Caudate nucleus (tissue), 63 donors: ENCODE measurements at places on chromosomes 13 and 19.
A peak's percentile ranks its signal among the peaks of the same experiment; 100 is the strongest.

DNA sequence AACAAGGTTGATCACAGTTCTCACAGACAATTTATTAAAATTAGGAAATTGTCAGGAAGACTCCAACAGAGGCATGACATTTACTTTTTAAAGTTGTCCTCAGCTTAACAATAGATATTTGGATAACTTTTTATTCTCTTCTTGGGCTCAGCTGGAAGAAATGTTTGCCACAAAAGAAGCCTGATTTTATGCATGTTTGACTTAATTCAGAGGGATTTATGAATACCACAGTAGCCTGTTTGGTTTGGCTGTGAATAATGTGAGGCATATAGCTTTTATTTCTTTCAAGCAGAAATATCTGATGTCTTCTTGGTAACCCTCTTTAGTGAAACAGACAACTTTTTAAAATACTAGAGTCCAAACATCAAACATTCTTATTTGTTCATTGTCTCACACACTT is 1464.5 kb upstream of the SLC10A2 start:
- DNase-seq = no peak

DNA sequence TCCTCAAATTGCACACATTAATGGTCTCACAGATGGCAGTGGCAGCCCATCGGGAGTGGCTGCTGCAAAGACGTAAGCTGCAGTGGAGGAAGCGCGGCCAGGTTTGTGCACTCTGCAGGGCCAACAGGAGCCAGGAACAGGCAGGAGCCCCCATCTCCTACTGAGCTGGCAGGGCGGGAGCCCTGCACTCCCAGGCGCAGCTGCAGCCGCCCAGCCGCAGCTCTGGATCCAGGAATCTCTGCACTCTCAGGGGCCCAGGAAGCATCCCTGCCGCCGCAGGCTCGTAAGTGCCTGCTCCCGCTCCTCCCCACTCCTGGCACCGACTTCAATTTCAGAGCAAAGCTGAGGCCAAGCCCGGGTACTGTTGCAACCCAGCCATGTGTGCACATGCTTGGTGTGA is 37.5 kb downstream of the ANKRD27 start:
- DNase-seq = no peak

DNA sequence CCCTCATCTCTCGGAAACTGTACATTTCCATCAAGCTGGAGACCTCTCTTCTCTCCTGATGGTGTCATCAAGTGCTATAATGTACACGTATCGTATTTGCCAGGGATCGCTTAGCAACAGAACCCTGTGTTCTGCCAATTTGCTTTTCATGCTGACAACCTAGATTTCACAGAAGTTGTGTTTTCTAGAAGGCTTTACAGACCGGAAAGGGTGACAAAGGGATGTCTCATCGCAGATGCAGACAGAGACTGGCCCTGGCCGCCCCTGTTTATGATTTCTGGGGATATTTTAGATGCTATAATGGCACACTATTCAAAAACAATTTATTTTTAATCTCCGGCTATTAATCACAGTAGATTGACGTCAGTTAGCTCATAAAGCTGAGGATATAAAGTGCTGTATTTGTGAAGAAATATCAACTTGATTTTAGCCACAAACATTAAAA is 291.4 kb downstream of the IRS2 start:
- no peak for DNase-seq

DNA sequence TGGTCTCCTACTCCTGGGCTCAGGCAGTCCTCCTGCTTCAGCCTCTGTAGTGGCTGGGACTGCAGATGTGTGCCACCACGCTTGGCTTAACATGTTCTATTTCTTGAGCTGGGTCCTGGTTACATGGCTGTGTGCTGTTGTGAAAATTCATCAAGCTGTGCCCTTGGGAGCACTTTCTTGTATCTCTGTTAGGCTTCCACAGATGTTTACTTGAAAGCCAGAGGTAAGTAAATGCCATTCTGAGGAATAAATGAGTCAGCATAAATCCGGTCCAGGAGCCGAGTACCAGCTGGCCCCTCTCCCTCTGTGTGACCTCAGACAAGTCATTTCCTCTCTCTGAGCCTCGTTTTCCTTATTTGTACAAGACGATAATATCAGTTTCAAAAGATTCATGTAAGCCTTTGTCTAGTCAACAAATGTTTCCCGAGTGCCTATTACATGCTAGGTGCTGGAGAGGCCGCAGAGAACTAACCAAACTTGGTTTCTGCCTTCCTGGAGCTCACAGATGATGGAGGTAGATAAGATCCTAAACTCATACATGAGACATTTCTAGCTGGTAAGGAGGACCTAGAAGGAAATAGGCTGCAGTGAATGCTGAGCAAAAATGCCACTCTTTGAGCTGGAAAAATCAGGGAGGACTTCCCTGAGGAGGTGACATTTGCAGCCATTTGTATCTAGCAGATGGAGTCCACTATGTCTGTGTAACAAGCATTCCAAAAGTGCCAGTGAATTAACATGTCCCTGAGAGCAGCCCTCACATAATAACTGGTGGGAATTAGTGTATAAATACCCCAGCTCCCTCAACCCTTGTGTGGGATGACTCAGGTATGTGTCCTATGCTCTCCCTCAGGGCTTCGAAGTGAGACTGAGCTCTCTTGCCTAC is 2.7 kb upstream of the RASAL3 start:
- DNase-seq = no peak

- no peak for DNase-seq
Measured at GRCh38 chr19:33578697-33579096, 43.1 kb upstream of the CHST8 start.

- DNase-seq = no peak
Measured at GRCh38 chr13:66803808-66804456, 426.2 kb downstream of the PCDH9 start.

DNA sequence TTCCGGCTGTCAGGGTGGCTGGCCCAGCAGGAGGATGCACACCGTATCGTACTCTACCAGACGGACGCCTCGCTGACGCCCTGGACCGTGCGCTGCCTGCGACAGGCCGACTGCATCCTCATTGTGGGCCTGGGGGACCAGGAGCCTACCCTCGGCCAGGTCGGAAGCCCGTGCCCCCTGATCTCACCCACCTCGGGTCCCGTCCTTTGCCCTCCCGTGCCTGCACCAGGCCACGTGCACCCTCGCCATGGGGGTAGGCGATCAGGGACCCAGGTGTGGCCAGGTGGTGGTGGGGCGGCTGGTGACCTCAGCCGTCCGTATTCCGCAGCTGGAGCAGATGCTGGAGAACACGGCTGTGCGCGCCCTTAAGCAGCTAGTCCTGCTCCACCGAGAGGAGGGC is 19.0 kb downstream of the PNPLA6 start:
- no peak for DNase-seq

GRCh38 chr19:50607874-50608785 is 31.6 kb downstream of the SYT3 start:
- DNase-seq = peak; percentile 96

- no peak for DNase-seq
Measured at GRCh38 chr13:64778002-64778401, 2452.1 kb downstream of the PCDH9 start.

DNA sequence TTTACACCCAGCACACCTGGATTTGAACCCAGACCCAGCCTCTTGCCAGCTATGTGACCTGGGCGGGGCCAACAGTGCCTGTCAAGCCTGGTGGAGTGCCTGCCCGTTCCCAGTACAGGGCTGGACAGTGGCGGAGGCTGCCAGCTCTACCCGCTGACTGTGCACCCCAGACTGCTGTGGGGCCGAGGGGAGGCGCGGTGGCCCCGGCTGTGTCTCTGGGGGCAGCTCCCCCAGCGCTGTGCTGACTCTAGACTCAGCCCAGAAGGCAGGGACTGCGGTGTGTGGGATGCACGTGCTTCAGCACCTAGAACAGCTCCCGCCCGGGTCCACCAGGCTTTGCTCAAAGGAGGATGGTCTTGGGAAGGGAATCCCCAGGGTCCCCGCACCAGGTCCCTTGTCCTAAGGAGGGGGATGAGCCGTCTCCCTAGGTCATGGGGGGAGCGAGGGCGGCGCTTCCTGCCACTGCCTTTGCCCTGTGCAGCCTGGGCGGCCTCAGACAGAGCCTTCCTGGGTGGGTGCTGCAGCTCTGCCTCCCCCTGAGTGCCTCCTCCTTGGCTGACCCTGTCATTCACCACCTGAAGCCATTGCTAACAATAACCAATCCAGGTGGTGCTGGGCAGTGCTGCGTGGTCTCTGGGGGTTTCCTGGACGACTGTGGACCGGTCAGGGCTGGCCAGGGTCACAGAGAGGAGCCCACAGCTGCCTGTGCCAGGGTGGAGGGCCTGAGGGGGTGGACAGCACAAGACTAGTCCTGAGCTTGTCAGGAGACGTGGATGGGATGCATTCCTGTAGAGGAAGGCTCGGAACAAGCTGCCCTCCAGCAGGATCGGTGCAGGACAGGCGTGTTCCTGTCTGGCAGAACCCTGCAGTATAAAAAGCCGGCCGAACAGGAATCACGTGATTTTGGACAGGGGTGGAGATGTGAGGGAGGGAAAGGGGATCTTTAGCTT is 18.6 kb downstream of the TMEM255B start:
- DNase-seq = no peak

DNA sequence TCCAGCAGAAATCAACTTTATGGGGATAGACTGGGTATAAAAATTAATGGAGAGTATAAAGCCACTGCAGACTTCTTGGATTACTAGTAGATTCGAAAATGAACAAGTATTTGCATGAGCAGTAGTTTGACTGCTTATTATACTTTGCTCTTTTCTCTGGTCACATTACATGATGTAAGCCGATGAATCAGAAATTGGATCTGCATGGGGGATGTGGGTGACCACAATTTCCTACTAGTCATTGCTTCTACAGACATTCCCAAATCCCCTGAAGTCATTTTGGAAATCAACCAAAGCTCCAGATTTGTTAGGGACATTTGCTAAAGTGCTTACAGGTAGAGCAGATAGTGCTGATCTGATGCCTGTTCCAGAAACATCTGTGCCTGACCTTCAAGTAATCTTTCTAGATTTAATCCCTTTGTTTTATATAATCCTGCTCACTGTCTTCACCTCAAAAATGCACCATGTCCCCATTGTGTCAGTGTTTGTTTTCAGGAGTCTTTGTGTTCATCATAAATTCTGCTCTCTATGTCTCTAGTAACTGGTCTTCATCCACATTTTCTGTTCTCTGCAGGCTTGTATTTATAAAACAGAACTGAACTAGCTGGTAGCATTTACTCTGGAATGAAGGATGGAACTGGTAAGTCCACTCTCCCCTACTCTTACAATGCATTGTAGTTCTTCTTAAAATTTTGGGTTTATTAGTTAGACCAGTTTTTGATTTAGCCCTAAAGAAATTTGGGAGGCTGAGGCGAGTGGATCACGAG is 201.5 kb upstream of the CSNK1A1L start:
- DNase-seq = no peak
